ENCODE measurements at places on chromosomes 16 and 17.

- peak; percentile 57 for DNase-seq
Measured at GRCh38 chr17:48351911-48352332, 78.1 kb downstream of the SKAP1 start.

GRCh38 chr17:55159251-55159650, 105.5 kb upstream of the HLF start:
- no peak for DNase-seq

DNA sequence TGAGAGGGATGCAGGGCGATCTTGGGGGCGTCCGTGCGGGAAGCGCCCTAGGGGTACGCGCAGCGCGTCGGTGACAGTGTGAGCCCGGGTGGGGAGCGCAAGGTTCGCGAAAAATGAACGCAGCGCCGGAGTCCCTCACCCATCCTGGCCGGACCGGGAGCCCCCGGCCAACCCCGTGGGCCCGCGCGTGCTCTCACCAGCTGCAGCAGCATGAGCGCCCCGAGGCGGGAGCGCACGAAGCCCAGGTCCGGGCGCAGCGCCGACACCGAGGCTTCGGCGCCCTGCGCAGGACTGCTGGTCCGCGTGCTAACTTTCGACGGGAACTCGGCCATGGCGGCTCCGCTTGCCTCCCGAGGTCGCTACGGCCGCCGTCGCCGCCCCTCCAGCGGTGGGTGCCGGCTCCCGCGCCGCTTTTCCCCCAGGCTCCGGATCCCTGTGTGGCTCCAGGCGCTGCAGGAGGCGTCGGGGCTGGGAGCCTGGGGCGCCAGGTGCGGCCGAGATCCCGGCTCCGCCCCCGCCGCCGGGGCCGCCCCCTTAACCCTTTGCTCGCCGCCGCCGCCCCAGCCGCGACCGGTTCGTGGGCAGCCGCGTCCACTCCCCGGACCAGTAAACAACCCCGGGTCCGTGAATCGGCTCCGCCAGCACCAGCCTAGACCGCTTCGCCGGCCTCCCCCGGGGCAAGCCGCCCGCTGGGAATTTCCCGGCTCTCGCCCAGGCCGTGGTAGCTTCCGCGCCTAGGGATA, at the start of gene PLLP:
Gene PLLP, minus strand, starts transcription at position 464 of the 743 bp plus-strand sequence. Its CDS starts 132 bp downstream, at position 332.
- peak; percentile 10 for DNase-seq

DNA sequence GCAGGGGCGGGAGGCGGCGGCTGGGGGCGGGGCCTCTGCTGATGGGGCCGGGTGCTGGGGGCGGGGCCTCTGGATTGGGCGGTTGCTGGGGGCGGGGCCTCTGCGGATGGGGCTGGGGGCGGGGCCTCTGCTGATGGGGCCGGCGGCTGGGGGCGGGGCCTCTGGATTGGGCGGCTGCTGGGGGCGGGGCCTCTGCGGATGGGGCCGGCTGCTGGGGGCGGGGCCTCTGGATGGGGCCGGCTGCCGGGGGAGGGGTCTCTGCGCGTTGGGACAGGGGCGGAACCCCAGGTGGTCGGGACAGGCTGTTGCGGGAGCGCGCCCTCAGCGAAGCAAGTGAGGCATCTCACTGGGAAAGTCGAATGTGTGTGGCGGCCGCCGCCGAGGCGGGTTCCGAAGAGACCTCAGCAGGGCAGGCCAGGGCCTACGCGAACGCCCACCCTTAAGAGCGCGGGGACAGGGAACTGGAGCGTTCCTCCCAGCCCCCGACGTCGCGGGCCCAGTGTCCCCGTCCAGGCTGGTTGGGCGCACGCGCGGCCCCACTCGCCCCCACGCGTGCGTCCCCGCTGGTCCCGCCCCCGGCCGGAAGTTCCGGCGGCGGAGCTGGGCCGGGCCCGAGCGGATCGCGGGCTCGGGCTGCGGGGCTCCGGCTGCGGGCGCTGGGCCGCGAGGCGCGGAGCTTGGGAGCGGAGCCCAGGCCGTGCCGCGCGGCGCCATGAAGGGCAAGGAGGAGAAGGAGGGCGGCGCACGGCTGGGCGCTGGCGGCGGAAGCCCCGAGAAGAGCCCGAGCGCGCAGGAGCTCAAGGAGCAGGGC, at the start of gene STUB1:
Gene STUB1, plus strand, starts transcription at position 597 of the 811 bp plus-strand sequence. Its CDS starts 116 bp downstream, at position 713.
- peak; percentile 85 for DNase-seq

DNA sequence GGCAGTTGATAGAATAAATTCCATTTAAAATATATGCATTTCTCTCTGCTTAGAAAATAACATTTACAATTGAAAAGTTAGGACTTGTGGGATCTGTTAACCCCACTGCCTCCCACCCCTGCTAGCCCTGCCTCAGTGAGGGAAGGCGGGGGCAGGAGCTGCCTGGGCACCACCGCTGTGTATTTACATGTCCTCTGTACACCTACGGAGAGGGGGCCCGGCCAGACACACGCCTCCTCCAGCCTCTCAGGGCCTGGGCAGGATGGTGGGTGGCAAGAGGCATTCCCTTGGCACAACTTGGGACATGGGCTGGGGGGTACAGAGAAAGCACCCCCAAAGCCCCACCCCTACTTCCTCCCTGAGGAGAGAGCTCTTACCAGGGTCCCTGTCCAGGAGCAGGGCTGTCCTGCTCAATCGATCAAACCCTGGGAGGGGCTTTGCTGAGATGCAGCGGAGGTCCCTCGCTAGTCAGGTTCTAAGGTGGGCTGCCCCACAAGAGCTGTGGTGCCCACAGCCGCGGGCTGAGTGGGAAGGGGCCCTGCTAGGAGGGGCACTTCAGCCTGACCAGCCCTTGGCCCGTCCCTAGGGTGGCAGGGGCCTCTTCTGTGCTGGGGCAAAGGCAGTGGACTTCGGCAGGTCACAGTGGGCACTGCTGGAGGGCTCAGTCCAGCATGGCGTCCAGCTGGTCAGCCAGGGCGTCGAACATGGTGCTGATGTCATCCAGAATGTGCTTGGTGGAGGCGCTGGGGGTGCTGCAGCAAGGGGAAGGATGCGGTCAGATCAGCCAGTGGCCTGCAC, 14.7 kb downstream of the CASKIN2 start:
- no peak for DNase-seq

GRCh38 chr16:12971241-12971640, 69.8 kb downstream of the SHISA9 start:
- peak; percentile 47 for DNase-seq

DNA sequence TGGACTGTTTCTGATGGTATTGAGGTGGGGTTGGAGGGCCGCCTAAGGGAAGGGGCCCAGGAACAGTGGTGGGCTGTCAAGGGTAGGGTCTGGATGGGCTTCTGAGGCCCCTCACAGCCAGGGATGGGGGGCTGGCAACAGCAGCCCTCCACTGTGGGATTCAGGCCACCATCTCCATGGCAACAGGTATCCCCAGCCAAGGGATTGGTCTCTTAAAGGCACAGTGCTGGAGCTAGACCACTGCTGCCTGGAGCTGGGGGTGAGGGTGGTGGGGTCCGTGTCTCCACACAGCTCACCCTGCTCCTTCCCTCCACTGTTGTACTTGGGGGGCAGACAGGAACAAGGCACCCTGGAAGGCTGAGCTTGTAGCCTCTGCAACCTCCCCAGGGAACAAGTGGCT, 41.8 kb downstream of the PSME3IP1 start:
- DNase-seq = no peak

GRCh38 chr17:29931231-29931932, 1.4 kb upstream of the SSH2 start:
- peak; percentile 85 for DNase-seq
